T-helper 17 cell (primary cell): ENCODE measurements at places on chromosomes 4 and X. TPM values are rescaled to one million over a fixed set of nuclear protein-coding genes. Genes with fewer than 3 reads are reported as not detected.

DNA sequence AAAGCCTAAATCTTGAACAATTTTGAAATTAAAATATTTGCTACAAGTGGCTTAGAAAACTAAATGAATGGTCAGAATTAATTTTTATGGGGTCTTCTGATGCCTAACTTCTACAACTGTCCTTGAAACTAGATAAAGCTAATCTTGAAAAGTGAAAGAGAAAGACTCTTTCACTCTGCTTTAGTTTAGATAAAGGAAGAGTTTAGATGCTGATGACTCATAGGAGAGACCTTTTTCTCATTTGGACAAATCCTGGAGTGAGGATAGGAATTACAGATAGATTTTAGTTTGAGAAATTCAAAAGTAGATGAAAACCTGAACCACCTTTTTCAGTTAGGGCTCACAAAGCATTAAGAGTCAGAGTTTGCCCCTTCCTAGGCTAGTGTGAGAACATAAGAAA is 342.3 kb upstream of the GRID2 start:
- H3K27ac ChIP-seq = no peak overlapping the region
- DNase-seq = no peak
- H3K4me1 ChIP-seq = no peaks in the 10 kb centered on the region
- H3K27me3 ChIP-seq = no peaks in the 10 kb centered on the region
- H3K4me3 ChIP-seq = no peak overlapping the region
- H3K36me3 ChIP-seq = no peaks in the 10 kb centered on the region

The CWH43 gene
- not detected for total RNA-seq

DNA sequence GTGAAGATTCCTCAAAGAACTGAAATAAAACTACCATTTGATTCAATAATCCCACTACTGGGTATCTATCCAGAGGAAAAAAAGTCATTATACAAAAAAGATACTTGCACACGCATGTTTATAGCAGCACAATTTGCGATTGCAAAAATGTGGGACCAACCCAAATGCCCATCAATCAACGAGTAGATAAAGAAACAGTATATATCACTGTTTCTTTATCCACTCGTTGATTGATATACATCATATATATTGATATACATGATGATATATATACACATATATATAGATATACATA is 13.6 kb upstream of the AFP start:
- no peak for DNase-seq
- no peaks in the 10 kb centered on the region for H3K4me1 ChIP-seq
- no peak overlapping the region for H3K27ac ChIP-seq

DNA sequence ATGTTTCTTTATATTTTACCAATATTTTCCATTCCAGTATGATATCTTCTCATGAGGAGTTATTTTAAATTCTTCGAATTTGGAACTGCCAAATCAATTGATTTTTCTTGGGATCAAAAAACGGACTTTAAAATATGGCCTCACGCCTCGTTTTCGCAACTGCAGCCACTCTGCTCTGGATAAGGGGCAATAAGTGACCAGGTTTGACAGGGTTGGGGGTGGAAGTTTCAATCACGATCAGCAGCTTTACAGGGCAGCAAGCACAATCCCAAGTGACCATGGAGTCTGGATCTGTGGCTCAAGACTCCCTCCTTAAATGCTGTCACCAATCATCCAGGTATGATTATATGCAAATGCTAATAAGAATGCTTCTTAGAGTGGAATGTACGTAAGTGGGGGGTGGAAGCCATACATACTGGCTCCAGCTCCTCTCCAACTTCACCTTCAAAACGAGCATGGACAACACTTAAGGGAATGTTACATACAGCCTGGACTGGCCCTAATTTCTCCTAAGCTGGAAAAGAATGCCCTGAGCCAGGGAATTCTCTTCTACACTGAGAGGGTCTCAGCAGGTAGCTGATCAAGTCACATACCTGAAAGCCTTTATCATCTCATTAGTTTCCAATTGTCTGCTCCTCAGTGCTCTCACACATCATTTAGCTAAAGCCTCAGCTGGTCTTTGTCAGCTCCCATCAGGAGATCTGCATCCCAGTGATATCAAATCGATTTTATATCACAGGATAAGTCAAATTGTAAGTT is 176.9 kb upstream of the DCAF8L1 start:
- H3K36me3 ChIP-seq = no peaks in the 10 kb centered on the region
- H3K4me3 ChIP-seq = no peak overlapping the region
- H3K4me1 ChIP-seq = no peaks in the 10 kb centered on the region
- H3K27me3 ChIP-seq = no peaks in the 10 kb centered on the region
- no peak overlapping the region for H3K27ac ChIP-seq
- no peak for DNase-seq

DNA sequence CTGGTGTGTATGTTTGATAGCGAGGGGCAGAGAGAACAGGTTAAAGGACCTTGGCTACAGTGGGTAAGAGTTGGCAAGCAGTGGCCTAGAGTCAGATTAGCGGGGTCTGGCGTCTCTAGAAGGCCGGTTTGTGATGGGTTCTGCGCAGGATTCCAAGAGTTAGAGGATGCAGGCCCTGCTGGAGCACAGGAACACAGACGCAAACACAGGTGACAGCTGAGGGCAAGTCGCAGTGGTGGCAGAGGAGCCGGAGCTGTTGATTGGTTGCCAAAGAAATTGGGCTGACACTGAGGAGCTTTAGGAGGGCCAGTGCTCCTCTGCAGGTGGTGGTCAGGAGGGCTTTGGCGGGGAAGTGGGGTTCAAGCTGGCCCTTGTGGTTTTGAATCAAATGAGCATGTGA is 3.8 kb downstream of the TADA2B start:
- no peaks in the 10 kb centered on the region for H3K36me3 ChIP-seq
- H3K27me3 ChIP-seq = no peaks in the 10 kb centered on the region

GRCh38 chr4:111274486-111274885 is 651.6 kb upstream of the PITX2 start:
- no peak for DNase-seq
- H3K27me3 ChIP-seq = no peaks in the 10 kb centered on the region
- no peaks in the 10 kb centered on the region for H3K4me1 ChIP-seq
- H3K36me3 ChIP-seq = no peaks in the 10 kb centered on the region

DNA sequence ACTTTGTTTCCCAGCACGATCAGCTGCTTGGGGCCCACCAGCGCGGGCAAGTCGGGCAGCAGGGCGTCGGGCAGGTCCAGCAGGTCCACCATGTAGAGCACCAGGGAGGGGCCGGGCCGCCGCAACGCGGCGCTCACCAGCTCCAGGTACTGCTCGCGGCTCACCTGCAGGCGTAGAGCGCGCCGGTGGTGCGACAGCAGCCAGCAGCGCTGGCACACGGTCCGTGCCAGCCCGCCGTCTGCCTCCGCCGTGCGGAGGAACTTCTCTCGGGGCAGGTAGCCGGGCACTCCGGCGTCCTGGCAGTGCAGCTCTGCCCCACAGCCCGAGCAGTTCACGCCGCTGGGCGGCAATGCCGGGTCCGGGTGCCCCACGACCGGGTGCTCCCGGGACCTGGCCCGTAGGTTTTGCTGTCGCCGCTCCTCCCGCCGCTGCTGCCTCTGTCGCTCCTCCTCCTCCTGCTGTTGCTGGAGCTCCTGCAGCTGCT is 527 bp downstream of the NOA1 start:
- H3K27ac ChIP-seq = peak overlapping the region; percentile 99
- H3K4me3 ChIP-seq = peak overlapping the region; percentile 99
- peak; percentile 46 for DNase-seq
- peaks cover 8% of the 10 kb centered on the region for H3K36me3 ChIP-seq
- H3K27me3 ChIP-seq = no peaks in the 10 kb centered on the region
- peaks cover 51% of the 10 kb centered on the region for H3K4me1 ChIP-seq

- no peak for DNase-seq
- H3K27ac ChIP-seq = no peak overlapping the region
- no peaks in the 10 kb centered on the region for H3K27me3 ChIP-seq
- peaks cover 2% of the 10 kb centered on the region for H3K4me1 ChIP-seq
Measured at GRCh38 chr4:8533274-8533865, 46.8 kb upstream of the GPR78 start.

DNA sequence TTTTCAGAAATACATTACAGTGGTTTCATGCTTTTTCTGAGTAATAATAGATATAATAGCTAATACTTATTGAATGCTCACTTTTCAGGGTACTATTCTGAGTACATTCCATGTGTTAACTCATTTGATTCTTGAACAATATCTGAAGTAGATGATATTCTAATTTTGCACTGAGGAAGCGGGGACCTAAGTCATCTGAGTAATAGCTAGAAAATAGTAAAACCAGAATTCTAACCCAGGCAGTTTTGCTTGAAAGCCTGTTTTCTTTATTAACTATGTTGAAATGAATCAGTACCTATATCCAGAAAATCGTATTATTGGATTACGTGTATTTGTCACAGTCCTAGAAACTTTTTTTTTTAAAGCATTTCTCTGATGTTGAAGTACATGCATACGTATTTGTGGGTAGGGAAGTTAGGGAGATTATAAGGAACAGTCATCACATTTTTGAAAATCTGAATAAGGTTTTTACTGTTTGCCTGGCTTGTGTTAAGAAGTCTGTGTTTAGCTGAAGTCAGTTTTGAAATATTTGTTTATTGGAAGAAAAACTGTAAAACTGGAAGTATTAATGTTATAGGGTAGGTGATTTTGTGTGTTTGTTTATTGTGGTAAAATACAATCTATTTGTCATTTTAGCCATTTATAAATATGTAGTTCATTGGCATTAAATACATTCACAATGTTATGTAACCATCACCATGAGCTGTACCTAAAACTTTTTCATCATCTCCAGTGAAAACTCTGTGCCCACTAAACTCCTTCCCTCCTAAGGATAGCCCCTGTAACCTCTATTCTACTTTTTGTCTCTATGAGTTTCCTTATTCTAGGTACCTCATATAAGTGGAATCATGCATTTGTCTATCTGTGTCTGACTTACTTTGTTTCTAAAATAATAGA is 55.3 kb downstream of the FIP1L1 start:
- H3K4me1 ChIP-seq = peaks cover 14% of the 10 kb centered on the region
- H3K4me3 ChIP-seq = no peak overlapping the region
- no peaks in the 10 kb centered on the region for H3K27me3 ChIP-seq
- H3K36me3 ChIP-seq = peaks cover 3% of the 10 kb centered on the region
- DNase-seq = no peak

GRCh38 chr4:139969635-139970266 is 184.2 kb downstream of the MAML3 start:
- no peak overlapping the region for H3K4me3 ChIP-seq
- no peaks in the 10 kb centered on the region for H3K36me3 ChIP-seq

DNA sequence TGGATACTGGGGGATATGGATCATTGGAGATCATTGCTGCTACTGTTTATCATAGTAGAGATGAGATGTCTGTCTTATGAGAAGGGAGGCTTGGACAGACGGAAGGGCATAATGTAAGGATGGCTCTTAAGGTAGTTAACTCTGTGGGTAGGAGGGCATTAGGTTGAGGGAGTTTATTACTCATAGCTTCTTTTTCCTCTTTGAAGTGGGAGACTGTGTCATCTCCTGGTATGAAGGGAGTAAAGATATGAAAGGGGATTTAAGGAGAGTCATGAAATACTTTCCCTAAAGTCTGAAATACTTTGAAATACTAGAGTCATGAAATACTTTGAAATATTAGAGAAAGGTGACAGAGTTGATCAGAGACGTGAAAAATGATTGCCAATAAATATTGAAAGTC is 255.5 kb upstream of the PITX2 start:
- H3K4me1 ChIP-seq = no peaks in the 10 kb centered on the region
- no peak overlapping the region for H3K4me3 ChIP-seq
- no peak for DNase-seq
- H3K36me3 ChIP-seq = no peaks in the 10 kb centered on the region
- no peak overlapping the region for H3K27ac ChIP-seq

- no peak overlapping the region for H3K4me3 ChIP-seq
- H3K36me3 ChIP-seq = no peaks in the 10 kb centered on the region
- no peaks in the 10 kb centered on the region for H3K27me3 ChIP-seq
Measured at GRCh38 chrX:108537005-108537404, 97.4 kb downstream of the COL4A5 start.

DNA sequence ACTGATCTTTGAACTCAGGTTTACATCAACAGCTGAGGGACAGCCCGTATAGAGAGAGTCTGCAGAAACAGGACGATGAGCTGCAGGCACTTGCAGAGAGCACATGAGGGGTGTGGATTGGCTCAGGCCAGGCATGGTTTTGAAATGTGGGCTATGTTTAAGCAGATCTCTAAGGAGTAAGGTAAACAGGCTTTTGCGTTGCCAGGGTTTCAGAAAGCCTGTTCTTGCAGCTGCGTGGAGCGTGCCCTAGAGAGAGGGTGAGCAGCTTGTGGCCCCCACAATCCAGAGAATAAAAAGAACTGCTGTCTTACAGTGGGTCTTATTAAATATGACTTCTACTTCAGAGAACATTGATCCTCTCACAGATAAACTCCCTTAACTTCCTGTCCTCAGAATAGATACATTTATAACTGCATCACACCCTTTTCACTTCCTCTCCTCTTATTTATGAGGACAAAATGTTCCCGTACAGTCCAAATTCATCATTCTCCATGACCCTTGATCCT is 64.1 kb downstream of the TMA16 start:
- peak overlapping the region; percentile 76 for H3K27ac ChIP-seq
- H3K4me3 ChIP-seq = peak overlapping the region; percentile 82
- peaks cover 23% of the 10 kb centered on the region for H3K4me1 ChIP-seq

DNA sequence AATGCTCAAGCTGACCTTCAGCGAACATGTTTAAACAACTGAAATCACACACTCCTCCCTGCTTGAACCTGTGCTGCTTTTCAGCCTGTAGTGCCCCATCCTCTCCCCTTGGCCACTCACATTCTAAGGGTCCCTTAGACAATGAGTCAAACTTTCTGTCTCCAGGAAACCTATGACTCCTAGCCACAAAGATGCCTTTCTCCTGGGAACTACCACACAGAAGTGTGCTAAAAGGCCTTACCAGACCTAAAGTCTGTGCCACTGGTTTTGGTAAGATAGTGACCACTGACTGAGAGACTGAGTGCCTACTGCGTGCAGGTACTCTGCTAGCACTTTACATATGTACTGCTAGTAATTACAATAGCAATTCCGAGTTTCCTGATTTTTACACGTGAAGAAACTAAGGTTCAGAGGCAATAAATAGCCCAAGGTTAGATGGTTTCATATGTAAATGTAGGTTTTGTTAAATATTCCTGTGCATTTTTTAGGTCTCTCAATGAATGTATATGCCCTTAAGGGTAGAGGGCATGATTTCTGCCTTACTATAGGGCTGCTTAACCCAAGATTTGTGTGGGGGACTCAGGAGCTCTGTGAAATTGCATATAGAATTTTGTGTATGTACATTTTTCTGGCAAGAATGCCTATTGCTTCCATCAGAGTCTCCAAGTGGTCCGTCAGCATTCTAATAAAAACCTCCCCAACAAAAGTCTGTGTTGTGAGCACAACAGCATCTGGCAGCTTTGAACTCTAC is 71.1 kb downstream of the NSG1 start:
- H3K27me3 ChIP-seq = no peaks in the 10 kb centered on the region
- DNase-seq = no peak
- H3K27ac ChIP-seq = no peak overlapping the region
- H3K4me3 ChIP-seq = no peak overlapping the region
- peaks cover 13% of the 10 kb centered on the region for H3K36me3 ChIP-seq
- peaks cover 37% of the 10 kb centered on the region for H3K4me1 ChIP-seq

The SPP1 gene
- total RNA-seq = not detected

The RGN gene
- not detected for total RNA-seq

GRCh38 chr4:16908377-16909021 is 10.1 kb upstream of the LDB2 start:
- H3K36me3 ChIP-seq = no peaks in the 10 kb centered on the region
- H3K4me3 ChIP-seq = no peak overlapping the region
- peaks cover 7% of the 10 kb centered on the region for H3K27me3 ChIP-seq
- H3K27ac ChIP-seq = no peak overlapping the region
